ENCODE measurements at places on chromosomes 1 and 21. TPM values are rescaled to one million over a fixed set of nuclear protein-coding genes. Genes with fewer than 3 reads are reported as not detected.

LAMTOR2 gene
- 41.6 TPM for polyA plus RNA-seq

DNA sequence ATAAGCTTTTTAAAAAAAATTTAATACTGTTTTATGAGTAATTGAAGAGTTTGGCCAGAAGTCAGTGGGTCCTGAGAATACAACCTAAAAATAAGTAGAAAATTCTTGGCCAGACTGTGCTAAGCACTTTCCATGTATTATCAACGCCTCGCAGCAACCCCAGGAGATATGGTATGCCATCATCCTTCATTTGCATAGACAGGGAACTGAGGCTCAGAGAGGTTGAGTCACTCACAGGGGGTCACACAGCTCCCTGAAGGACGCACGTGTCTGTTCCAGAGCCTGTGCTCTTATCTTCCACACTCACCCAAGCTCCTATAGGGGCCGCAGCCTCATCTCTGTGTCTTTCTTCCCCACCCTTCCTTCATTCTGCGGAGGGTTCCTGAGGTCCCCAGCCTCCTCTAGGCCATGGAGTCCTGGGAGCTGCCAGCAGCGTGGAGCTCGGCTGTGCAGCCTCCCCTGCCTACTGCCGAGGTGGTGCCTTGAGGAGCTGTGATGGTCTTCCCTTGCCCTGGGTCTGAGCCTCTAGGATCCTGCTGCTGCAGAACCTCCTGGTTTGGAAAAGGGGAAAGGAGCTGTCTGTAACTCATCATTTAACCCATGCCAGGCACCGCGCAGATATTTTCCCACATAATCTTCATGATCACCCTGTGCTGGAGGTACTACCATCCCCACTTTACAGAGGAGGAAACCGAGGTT, 30.3 kb upstream of the ECE1 start:
- DNase-seq = no peak

RHEX gene
- 1.2 TPM for polyA plus RNA-seq

ACTL8 gene
- polyA plus RNA-seq = not detected

GRCh38 chr1:172949096-172949495, 101.6 kb downstream of the TNFSF18 start:
- no peak for DNase-seq

DNA sequence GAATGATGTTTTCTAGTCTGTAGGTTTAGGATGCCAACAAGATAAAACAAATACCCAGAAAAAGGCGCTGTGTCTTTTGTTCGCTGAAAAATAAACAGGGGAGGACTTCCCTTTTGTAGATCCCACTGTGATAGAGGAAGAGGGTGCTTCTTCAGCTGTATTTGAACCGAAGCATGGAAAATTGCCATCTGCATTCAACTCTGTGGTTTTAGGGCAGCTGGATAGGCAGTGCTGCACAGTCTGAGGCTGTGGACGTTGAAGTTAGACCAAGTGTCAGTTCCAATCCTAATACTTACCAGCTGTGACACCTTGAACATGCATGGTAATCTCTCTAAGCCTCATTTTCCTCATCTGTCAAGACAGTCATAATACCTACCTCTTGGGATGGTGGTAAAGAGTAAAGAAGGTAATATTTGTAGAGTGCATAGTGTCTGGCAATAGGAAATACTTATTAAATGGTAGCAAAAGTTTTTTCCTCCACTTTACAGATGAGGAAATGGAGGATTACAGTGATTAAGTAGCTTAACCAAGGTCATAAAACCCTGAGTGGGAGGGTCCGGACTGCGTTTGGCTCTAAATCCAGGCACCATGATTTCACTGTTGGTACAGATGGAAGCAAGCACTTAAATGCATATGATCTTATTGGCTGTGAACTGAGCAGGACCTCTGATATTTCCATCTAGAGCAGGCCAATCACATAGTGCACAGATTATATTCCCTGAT, 48.5 kb downstream of the UTP25 start:
- DNase-seq = no peak

- peak; percentile 78 for DNase-seq
These were observed at the start of gene KIF26B for GRCh38 chr1:245154429-245155271. Gene KIF26B (plus strand): TSS chr1:245154985. CDS start chr1:245155425, 440 bp downstream.

CSF1 gene
- 10.7 TPM for polyA plus RNA-seq

OLIG2 gene
- 0.08 TPM for polyA plus RNA-seq

DLGAP3 gene
- polyA plus RNA-seq = 0.18 TPM

DNA sequence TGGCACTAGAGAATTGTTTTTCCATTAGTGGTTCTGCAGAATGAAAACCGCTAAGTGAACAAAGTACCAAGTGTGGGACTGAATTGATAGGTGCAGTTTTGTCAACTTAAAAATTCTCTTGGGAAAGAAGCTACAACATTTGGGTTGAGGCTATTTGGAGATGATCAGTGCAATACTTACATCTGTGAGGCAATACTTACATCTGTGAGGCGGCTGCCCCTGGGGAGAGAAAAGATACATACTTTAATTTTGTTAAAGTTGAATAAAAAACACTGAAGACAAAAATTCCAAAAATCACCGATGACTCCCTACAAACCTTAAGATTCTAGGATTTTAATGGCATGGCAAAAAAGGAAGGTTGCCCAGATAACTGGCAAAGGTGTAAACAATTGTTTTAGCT, 1.7 kb downstream of the CFAP410 start:
- DNase-seq = no peak

- no peak for DNase-seq
These were observed 64.2 kb upstream of the LYPLAL1 start for GRCh38 chr1:219109424-219110018.

CCDC27 gene
- polyA plus RNA-seq = 0.11 TPM

MDM4 gene
- 13.5 TPM for polyA plus RNA-seq

DNA sequence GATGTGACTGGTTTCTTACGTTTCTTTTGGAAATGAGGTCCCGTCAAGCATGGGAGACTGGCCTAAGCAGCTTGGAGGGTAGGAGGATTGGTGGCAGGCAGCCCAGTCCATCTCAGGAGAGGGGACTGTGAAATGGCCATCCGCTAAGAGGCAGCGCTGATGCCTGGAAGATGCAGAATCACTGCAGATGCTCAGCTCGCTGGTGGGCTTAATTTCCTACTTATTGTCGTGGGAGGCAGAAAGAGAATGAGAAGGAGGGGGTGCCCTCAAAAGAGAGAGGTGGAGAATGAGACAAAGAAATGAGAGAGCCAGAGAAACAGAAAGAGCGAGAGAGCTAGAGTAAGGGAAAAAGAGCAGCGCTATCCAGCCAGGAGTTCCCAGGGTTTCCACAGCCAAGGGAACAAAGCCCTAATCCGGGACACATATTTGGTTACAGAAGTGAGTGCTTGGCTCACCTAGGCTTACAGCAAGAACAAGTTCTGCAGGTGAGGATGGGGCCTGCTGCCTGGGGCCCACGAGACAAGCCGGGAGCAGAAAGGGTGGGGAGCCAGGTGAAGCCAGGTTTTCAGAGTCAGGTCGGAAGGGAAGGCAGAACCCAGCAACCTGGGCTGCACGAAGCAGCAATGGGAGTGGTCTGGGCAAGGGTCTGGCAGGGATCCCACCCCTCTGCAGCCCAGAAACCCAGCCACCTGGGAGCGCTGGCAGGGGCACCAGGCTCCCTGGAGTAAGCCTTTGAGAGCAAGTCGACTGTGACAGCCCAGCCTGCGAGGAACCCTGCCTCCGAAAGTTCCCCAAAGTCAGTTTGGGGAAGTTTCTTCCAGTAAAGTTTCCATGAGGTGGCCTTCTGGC, 5.8 kb downstream of the ECE1 start:
- no peak for DNase-seq

GRCh38 chr1:19062258-19063029, 106.0 kb upstream of the IFFO2 start:
- no peak for DNase-seq

- DNase-seq = no peak
These were observed 192.1 kb upstream of the DAB1 start for GRCh38 chr1:57615956-57616355.

- peak; percentile 64 for DNase-seq
These were observed 42.4 kb upstream of the GADD45A start for GRCh38 chr1:67642629-67643028.

SPRR3 gene
- polyA plus RNA-seq = not detected

GRCh38 chr1:214224611-214225354, 56.2 kb upstream of the SMYD2 start:
- DNase-seq = peak; percentile 48

KCNK1 gene
- 1.0 TPM for polyA plus RNA-seq

- DNase-seq = no peak
These were observed 187.9 kb downstream of the VAV3 start for GRCh38 chr1:107776900-107777663.
